GM12892 (cell line): ENCODE measurements at places on chromosomes 5 and 9.
A peak's percentile ranks its signal among the peaks of the same experiment; 100 is the strongest.

- DNase-seq, result no peak
Measured at GRCh38 chr9:123718188-123718587, 211.7 kb downstream of the DENND1A start.

- no peak for DNase-seq
Measured at GRCh38 chr9:108911820-108912219, 22.1 kb downstream of the ELP1 start.

DNA sequence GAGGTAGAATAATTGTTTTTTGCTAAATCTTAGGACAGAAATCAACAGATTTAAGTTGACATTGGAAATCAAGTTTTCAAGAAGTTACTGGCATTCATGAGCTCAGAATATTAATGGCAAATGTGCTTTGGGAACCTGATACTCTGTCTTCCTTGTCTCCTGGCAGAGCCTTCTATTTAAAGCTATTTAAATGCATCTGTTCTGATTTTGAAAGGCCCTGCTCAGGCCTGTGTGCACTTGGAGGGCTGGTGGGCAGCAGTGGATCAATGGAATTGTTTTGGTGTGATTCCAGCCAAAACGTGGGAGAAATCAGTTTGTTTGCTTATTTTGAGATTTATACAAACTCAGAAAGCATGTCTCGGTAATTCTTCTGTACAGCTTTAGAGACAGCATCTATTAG lies 38.5 kb downstream of the FBXL7 start:
- no peak for DNase-seq

- no peak for DNase-seq
Measured at GRCh38 chr5:162209005-162209605, 141.5 kb downstream of the GABRG2 start.

GRCh38 chr9:74458832-74459231 lies 38.3 kb upstream of the RORB start:
- DNase-seq, result no peak

- DNase-seq, result no peak
Measured at GRCh38 chr5:34866989-34867471, 28.1 kb downstream of the TTC23L start.

GRCh38 chr9:124450241-124450924 lies at the start of gene ADGRD2:
ADGRD2 (plus strand) TSS chr9:124450451; CDS start chr9:124451667, 1,216 bp downstream.
- peak; percentile 46 for DNase-seq

DNA sequence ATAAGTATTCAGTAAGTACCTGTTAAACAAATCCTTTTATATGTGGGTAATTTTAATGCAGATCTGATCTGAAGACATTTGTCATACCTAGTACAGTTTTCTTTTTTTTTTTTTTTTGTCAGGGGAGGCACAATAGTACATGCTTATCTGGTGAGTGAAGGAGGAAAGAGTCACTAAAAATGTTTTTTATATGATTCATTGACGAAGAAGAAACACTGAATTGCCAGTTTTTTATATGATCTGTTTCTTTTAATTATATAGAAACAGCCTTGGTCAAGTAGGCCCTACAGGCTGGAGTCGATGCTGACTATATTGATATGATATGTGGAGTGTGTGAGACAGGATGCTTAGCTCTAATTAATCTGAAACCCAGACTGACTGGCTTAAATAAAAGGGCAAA lies 315.2 kb downstream of the PSAT1 start:
- no peak for DNase-seq
